ENCODE measurements at places on chromosomes 16 and 17.

GRCh38 chr17:50199803-50200456 is 1.5 kb downstream of the COL1A1 start:
- peak; percentile 23 for DNase-seq

GRCh38 chr17:79363552-79364275 is 247.1 kb downstream of the RBFOX3 start:
- DNase-seq: no peak

DNA sequence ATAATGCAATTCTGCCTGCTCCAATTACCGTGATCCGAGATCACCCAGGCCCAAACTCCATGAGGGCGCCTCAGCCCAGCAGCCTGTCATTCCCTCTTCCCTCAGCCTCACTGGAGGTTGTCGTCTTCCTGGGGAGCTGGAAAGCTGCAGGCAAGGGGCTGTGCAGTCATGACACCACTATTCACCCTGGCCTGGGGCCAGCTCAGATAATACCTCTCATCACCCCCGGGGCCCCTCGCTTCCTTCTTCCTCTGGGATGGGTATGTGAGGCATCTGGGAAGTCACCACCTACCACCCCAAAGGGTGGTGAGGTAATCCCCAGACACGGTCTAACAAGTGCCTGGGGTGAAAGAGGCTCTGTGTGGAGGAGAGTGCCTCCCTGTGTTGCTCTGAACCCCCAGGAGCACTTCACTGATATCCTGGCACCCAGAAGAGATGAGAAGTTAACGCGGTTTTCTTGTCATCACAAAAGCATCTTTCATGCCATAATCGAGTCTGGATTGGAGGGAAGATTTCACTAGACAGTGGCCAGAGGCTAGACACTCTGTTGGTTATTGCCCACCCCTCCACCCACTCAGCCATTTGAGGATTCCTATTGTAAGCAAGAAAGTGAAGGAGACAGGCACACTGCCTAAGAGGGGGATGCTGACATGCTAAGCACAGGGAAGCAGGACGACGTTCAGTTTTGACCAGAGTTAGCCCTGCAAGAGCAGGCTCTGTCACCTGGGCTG is 18.4 kb downstream of the CFAP20 start:
- no peak for DNase-seq

DNA sequence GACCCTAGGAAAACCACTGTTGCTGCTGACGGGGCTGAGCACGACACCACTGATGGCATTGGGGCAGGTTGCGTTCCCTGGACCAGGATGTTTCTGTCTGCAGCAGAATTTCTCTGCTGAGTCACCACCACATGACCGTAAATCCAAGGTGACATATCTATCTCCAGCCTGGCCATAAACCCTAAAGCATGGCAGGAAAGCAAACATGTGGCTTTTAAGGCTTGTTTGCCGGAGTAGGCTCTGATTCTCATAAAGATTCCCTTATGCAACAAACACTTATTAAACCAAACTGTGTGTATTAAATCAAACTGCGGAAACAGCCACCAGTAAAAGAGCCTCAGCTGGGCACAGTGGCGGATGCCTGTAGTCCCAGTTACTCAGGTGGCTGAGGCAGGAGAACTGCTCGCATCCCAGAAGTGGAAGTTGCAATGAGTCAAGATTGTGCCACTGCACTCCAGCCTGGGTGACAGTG is 17.3 kb downstream of the MPHOSPH6 start:
- DNase-seq: no peak

DNA sequence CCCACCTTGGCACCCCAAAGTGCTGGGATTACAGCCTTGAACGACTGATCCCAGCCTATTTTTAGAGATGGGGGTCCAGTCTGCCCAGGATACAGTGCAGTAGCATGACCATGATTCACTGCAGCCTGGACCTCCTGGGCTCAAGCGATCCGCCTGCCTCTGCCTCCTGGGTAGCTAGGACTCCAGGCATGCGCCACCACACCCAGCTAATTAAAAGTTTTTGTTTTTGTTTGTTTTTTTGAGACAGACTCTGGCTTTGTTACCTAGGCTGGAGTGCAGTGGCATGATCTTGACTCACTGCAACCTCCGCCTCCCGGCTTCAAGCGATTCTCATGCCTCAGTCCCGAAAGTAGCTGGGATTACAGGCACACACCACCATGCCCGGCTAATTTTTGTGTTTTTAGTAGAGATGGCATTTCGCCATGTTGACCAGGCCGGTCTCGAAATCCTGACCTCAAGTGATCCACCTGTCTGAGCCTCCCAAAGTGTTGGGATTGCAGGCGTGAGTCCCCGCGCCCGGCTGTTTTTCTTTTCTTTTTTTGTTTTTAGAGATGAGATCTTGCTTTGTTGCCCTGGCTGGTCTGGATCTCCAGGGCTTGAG is 2.3 kb upstream of the PAFAH1B1 start:
- no peak for DNase-seq

- DNase-seq: no peak
Observed at GRCh38 chr17:9271989-9272388, 250.7 kb downstream of the NTN1 start.

GRCh38 chr17:44348234-44348987 is 3.3 kb downstream of the GRN start:
- DNase-seq: no peak

DNA sequence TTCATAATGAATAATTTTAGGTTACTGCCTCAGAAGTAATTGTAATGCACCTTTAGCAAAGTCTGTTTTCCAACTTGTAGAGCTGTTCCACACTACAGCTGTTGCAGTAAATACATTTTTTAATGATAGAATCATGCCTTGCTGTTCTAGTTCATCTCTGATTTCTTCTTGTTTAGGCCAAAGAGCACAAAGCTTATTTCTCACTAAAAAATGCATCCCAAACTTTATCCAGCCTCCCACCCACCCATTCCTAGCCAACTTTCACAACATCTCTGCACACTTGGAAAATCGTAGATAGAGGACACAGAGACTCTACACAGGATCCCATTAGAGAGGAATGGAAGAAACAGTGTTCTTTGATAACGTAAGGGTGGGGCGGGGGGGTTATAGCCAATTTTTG is 252.2 kb upstream of the DYNLRB2 start:
- DNase-seq: no peak

DNA sequence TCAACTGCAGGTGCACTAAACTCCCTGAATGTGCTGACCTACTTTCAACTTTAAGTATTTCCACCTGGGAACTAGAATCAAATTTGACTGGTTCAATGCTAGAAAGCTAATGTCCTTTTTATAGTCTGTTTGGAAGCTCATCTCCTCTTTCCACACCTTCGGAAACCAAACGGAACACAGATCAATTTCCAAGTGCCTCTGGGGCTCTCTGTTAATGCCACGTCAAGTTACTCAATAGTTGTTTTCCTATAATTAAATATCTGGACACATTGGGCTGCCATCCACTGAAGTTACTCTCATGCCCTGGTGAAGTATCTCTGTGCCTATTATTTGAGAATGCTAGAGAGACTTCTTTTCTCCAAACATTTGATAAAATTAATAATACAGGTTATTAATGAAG is 29.7 kb downstream of the ABAT start:
- DNase-seq: no peak

GRCh38 chr16:72013888-72014581 is 5.5 kb downstream of the DHODH start:
- no peak for DNase-seq

- DNase-seq: no peak
Observed at GRCh38 chr17:47829870-47830269, 1.5 kb downstream of the MRPL10 start.

- DNase-seq: no peak
Observed at GRCh38 chr16:12754824-12755543, 48.7 kb downstream of the CPPED1 start.

DNA sequence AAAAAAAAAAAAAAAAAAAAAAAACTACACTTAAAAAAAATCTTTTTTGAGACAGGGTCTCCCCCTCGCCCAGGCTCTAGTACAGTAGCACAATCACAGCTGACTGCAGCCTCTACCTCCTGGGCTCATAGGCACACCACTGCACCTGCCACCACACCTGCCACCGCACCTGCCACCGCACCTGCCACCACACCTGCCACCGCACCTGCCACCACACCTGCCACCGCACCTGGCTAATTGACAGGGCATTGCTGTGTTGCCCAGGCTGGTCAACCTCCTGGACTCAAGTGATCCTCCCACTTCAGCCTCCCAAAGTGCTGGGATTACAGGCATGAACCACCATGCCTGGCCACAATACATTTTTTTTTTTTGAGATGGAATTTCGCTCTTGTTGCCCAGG is 17.6 kb upstream of the WDR45B start:
- DNase-seq: no peak

DNA sequence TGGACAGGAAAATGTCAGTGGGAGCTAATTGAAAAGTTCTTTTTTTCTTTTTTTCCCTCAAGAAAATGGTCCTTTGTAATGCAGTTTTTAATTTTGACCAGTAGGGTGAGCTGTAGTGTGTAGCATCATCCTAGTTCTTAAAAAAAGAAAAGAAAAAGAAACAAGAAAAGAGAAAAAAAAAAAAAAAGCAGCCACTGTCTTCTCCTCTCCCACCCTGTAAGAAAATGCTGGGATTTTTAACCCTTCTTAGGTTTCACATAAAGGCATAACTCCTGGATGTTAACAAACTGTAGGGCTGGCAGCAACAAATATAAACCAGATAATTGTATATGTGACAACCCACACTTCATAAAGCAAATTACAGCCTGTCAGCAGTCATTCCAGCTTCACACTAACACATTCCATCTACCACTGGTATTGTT is 78.1 kb downstream of the SKAP1 start:
- no peak for DNase-seq

DNA sequence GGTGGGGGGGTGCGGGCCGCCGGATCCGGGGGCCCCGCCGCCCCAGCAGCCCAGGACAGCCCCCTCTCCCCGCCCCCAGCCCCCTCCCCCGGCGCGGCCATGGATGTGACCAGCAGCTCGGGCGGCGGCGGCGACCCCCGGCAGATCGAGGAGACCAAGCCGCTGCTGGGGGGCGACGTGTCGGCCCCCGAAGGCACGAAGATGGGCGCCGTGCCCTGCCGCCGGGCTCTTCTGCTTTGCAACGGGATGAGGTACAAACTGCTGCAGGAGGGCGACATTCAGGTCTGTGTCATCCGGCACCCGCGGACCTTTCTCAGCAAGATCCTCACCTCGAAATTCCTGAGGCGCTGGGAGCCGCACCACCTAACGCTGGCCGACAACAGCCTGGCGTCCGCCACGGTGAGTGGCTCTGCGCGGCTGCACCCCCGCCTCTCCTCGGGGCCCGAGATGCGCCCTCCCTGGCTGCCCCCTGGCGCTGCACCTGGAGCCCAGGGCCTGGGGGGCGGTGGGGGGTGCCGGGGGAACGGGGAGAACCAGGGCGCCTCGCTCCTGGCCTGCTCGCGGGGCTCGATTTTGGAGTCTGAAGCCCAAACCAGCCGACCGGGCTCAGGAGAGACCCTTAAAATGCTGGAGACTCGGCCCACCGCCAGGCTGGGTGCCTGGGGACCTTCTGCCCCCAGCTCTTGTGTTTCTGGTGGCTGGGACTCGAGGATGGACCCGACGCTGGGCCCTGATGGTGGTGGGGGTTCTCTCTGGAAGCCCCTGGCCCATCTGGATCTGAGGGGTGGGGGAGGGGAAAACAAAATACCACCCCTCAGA is 744 bp downstream of the CMIP start:
- no peak for DNase-seq

GRCh38 chr17:72093707-72094106 is 27.1 kb upstream of the SOX9 start:
- no peak for DNase-seq

GRCh38 chr16:35305476-35305875 is 1846.1 kb downstream of the TP53TG3F start:
- DNase-seq: no peak

- no peak for DNase-seq
Observed at GRCh38 chr16:35744084-35744483, 2284.7 kb downstream of the TP53TG3F start.

DNA sequence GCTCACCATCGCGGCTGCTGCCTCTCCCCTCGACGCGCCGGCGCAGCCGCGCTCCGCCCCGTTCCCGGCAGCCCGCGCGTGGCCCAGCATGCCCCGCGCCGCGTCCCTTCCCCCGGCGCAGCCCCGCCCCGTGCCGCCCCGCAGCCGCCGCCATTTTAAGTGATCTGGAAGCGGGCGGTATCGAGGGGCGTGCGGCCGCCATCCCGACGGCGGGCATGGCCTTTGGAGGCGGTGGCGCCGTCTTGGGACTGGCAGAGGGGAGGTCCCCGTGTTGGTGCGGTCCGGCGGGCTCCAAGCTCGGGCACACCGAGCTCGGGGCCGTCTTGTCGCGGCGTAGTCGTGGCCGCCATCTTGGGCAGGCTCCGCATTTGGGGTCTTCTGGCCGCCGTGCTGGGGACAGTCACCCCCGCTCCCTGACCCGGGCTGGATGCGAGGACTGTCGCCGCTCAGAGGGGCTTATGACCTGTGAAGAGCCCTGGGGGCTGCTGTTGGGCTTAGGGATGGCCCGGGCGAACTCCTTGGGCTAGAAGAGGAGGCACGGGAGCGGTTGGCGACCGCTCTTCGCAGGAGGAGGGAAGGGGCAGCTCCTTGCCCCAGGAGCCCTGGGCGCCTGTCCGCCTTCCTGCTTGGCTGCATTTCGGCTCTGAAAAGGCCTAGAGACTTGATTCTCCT is at the start of gene ELOB:
Gene ELOB, minus strand, starts transcription at position 50 of the 672 bp plus-strand sequence. Its CDS starts 41 bp downstream, at position 9.
- DNase-seq: peak; percentile 82

DNA sequence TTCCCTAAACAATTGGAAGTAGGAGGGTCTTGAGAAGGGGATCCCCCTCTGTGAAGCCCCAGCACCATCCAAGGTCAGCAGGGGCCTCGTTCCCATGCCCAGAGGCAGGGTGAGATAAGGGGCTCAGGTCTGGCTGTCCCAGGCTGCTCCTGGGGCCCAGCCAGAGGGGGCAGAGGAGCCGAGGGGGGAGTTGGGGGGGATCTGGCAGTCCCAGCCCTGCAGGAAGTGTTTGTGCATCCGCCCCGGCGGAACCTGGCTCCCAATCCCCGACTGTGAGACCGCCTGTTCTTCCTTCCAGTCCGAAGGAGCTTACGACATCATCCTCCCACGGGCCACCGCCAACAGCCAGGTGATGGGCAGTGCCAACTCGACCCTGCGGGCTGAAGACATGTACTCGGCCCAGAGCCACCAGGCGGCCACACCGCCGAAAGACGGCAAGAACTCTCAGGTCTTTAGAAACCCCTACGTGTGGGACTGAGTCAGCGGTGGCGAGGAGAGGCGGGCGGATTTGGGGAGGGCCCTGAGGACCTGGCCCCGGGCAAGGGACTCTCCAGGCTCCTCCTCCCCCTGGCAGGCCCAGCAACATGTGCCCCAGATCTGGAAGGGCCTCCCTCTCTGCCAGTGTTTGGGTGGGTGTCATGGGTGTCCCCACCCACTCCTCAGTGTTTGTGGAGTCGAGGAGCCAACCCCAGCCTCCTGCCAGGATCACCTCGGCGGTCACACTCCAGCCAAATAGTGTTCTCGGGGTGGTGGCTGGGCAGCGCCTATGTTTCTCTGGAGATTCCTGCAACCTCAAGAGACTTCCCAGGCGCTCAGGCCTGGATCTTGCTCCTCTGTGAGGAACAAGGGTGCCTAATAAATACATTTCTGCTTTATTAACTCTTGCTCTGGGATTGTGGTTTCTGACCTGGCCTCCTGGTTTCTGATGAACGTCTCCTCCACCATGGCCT is 14.9 kb downstream of the GPRC5C start:
- DNase-seq: no peak

DNA sequence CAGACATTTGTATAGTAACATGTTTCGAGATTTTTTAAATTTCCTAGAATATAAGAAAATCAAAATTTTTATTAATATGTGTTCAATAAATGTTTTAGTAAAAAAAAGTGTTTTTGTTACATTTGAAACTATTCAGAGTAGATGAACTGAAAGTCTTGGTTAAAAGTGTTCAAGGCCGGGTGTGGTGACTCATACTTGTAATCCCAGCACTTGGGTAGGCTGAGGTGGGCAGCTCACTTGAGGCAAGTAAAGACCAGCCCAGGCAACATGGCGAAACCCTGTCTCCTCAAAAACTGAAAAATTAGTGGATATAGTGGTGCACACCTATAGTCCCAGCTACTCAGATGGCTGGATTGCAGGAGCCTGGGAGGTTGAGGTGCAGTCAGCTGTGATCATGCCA is 16.8 kb upstream of the PHKG2 start:
- DNase-seq: no peak
